MV-4-11 (cell line): ENCODE measurements at places on chromosomes 4 and X.

GRCh38 chr4:183038436-183038835 lies 60.6 kb upstream of the WWC2 start:
- no peak for DNase-seq

DNA sequence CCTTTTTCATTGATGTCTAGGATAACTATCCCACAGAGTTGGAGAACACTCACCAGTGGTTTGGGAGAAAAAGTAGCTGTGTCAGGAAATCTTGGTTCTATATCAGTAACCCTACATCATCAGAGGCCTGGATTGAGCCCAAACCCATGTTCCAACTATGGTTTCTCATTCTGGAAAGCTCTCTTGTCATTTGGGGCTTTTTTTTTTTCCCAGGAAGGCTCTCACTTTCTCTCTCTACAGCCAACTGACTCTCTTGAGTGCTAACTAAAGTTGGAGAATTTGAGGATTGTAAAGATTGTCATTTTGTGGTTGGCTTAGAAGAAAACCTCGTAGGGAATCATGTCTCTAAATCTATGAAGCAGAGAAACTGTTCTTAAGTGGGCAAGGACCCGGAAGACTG lies 228.2 kb upstream of the DIPK2B start:
- no peak for DNase-seq

DNA sequence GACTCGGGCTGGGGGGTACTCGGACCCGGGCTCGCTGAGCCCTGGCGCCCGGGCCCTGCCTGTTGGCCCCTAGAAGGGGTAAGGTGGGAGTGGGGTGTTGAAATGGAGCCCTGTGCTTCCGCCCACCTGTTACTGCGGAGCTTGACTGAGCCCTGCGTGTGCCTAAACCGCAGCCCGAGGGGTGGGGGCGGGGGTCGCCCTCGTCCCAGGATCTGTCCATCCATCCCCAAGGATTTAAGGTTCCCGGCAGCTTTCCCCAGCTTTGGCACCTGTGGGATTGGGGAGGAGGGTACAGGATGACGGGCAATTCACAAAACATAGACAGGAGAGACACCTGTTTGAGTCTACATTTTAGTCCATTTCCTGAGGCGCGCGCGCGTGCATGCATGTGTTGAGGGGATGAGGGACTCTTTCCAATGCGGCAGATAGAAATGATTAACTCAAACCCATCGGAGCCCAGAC lies 779 bp downstream of the GABRQ start:
- DNase-seq: no peak

DNA sequence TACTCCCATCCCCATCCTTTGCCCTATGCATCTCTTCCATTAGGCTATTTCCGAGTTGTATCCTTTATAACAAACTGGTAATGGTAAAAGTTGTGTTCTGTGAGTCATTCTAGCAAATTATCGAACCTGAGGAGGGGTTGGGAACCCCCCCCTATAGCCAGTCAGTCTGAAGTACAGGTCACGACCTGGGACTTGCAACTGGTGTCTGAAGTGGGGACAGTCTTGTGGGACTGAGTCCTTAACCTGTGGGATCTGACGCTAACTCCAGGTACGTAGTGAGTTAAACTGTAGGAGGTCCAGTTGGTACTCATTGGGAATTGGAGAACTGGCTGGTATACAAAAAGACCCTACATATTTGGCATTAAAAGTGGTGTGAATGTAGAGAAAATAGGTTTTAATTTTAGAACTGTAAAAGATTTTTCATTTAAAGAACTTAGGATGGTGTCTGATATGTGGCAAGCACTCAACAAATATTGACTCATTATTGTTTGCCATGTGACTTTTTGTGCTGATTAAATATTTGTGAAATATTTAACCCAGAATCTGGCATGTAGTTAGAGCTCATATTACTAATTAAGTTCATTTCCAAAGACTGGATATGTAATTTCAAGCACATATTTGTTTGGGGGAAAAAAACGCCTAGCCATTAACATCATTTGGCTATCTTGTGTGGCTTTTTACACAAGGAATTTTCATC lies 50.7 kb downstream of the CHST7 start:
- DNase-seq: no peak

- DNase-seq: peak; percentile 22
Observed at GRCh38 chrX:45710081-45710801, 509.6 kb upstream of the DIPK2B start.

- DNase-seq: no peak
Observed at GRCh38 chr4:179605196-179605595, 2163.0 kb upstream of the AGA start.

DNA sequence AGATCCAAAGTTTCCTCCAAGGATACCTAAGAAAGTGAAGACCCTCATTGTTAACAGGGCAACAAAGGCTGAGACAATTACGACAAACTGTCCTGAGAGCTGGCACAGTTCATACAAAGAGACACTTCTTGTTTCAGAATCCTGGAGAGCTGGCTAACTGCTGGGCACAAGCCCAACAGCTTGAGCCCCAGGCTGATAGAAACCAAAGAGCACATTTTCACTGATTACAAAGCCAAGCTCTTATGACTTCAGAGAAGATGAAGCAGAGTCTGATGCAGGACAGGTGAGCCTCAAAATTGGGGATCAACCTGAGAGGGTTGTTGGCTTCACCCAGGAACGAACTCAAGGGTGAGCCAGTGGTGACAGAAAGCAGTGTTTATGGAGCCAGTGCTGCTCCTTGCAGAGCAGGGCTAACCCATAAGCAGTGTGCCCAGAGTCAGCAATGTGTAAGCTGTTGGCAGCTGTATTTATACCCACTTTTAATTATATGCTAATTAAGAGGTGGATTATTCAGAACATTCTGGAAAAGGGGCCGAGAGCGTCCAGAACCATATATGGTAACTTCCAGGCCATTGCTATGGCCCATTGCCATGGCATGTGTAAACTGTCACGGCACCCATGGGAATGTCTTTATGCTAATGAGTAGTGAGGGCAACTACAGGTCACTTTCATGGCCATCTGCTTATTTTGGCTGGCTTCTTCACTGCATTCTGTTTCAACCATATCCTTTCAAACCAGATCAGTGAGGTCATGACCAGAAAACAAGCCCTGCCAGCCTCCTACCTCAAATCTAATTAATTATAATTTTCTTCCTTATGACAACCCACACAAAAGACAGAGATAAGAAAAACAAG lies 183.7 kb downstream of the EVC2 start:
- DNase-seq: no peak

DNA sequence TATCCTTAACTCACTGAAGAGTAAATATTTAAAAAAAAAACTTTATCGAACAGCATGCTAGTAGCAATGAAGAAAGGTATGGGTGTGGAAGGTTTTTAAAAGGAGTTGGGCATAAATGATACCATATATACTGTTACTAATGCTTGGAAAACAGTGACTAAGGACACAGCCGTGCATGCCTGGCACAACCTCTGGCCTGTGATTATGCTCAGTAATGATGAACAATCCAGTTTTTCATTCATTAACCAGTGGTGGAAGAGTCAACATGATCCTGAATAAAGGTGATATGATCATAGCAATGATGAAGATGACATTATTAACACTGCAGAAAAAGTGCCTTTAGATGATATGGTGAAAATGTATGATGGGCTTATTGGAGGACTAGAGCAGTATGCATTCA lies 43.9 kb upstream of the GPR50 start:
- DNase-seq: no peak

DNA sequence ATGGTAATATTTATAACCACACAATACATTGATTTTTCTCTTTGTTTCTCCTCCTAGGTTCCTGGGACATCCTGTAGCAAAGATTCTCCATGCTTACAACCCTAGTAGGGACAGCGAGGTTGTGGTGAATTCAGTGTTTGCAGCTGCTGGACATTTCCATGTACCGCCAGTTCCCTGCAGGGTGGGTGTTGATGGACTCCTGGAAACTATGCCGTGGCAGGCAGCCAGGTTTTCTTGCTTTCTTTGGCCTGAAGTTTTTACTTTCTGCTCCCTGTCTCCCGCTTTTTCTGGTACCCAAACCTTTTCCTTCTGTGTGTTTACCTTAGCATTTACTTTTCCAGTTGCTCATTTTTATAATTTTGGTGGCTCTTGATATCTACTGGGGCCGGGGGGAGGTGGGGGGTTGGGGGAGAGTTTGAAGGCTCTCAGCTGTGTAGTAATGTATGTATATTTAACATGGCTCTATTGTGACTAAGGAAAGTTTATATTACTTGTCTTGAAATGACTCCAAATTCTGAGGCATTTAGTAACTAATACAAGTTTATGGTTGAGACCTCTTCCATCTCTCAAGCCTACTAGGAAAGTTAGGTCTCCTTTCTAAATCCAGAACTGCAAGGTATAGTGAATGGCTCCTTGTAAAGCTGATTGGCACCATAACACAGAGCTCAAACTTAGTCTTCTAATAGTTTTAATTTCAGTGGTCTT lies 89.7 kb downstream of the TMEM131L start:
- DNase-seq: no peak

GRCh38 chr4:1478766-1479355 lies 72.6 kb upstream of the NKX1-1 start:
- DNase-seq: no peak

DNA sequence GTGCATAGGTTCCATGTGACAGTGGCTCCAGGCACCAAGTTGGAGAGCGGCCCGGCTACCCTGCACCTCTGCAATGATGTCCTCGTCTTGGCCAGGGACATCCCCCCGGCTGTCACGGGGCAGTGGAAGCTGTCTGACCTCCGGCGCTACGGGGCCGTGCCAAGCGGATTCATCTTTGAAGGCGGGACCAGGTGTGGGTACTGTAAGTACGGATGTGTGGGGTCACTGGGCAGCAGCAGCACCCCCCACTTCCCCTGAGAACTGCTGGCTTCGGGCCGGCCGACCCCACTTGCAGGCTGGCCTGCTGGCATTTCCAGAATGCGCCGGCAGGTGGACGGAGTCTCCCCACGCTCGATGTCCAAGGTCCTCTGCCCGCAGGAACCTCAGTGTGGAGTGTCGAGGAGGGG lies 13.2 kb downstream of the DOK7 start:
- DNase-seq: no peak

GRCh38 chr4:127965803-127966175 lies 583 bp downstream of the ABHD18 start:
- peak; percentile 27 for DNase-seq

- DNase-seq: peak; percentile 90
Observed at GRCh38 chrX:148380650-148381561, 119.5 kb upstream of the AFF2 start.

DNA sequence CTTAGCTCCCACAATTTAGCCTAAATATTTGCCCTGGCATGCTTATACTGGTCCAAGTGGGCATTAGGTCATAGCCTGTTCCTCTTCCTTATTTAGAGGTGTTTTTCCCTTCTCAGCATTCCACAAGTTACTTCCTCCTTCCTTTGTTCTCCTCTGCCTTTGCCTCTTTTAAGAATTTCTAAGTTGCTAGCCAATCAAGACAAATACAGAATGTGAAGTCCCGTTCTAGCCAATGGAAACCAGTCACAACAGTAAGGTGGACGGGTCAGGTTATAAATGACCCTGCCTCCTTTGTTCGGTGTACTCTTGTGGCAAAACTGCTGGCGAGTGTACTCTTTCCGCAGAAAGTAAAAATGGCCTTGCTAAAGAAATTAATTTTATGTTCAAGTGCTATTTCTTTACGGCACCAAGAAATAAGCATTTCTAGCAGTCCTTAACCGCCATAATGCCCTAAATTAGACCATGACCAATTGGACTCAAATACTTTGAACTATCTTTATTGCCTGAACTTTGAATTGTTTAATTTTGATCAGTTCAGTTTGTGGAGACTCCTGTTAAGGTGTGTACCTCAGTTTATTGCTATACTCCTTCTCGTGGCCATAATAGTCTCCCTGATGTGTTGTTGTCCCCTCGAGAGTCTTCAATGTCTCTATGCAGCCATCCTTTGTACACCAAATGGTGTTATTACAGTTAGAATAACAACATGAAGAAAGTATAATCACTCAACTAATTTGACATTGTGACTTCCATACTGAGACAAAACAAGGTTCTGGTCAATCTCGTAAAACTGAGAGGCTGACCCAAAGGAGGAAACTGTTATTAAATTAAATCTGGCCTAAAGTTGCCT lies 1.6 kb upstream of the HADH start:
- no peak for DNase-seq

GRCh38 chr4:102578819-102579218 lies 77.7 kb downstream of the NFKB1 start:
- DNase-seq: no peak

GRCh38 chr4:101790521-101791181 lies at the start of gene BANK1:
TSS of gene BANK1 (plus strand) at chr4:101790730. CDS start at chr4:101790881, 151 bp downstream.
- peak; percentile 89 for DNase-seq

DNA sequence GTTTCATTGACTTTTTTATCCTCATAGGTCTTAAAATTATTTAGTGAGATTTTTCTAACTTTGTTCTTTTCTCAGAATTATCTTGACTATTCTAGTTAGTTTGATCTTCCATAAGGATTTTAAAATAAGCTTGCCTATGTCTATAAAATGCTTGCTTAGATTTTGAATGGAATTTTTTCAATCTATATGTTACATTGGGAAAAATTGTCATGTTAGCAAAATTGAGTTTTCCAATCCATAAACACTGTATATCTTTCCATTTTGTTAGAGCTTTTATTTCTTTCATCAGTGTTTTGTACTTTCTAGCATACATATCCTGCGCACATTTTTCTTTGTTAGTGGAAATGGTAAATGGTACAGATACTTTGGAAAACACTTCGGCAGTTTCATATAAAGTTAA lies 312.9 kb downstream of the PDHA2 start:
- DNase-seq: no peak

- peak; percentile 3 for DNase-seq
Observed at GRCh38 chrX:83416273-83416672, 91.8 kb upstream of the POU3F4 start.

DNA sequence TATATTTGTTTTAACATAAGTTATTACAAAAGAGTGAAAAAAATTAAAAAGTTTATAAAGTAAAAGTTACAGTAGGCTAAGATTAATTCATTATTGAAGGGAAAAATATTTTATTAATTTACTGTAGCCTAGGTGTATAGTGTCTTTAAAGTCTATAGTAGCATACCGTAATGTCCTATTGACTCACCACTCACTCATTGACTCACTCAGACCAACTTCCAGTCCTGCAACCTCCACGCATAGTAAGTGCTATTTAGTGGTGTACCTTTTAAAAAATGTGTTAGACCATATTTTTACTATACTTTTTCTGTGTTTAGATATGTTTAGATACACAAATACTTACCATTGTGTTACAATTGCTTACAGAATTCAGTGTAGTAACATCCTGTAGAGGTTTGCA lies 841.1 kb downstream of the CENPC start:
- no peak for DNase-seq

- DNase-seq: no peak
Observed at GRCh38 chr4:41399231-41399630, 138.7 kb upstream of the LIMCH1 start.

- DNase-seq: no peak
Observed at GRCh38 chr4:29852537-29852936, 867.6 kb upstream of the PCDH7 start.

GRCh38 chr4:42778349-42778748 lies 114.2 kb upstream of the GRXCR1 start:
- no peak for DNase-seq

GRCh38 chrX:110210417-110211139 lies 107.3 kb downstream of the AMMECR1 start:
- DNase-seq: peak; percentile 2

- no peak for DNase-seq
Observed at GRCh38 chr4:165877286-165877685, 4.2 kb downstream of the TLL1 start.

- no peak for DNase-seq
Observed at GRCh38 chr4:167176723-167177367, 57.4 kb downstream of the SPOCK3 start.
